KG1 (cell line): ENCODE measurements at places on chromosomes 16 and 17.

DNA sequence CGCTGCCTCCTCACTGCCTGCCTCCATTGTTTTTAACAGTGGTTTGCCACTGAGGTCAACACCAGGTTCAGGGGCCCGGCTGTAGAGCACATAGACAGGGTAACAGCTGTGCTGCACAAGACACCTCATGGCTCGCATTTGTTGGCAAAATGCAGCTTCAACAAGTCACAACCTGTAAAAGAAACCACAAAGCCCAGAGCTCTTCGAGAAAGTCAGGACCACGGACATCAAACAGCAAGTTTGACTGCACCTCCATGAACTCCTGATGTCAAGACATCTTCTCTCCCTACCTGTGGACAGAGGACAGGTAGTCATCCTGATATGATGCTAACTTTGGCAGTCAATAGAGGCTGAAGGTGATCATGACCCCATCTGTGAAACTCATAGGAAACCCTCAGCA lies 142.4 kb upstream of the SOX9 start:
- DNase-seq, result no peak

DNA sequence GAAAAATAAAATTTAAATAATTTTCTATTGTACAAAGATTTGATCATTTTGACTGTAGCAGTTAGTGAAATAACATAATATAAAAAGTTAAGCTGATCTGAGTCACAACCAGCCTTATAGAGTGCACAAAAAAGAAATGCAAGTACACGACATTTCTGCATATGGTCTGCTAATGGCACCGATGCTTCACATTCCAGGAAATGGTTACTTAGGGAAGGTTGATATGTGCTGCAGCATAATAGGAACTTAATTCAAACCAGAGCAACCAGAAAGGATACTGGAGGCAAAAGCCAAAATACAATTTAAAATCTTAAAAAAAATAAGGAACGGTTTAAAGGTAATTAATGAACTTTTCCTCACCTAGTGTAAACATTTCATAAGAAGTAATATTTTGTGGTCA lies 10.0 kb upstream of the CFDP1 start:
- no peak for DNase-seq

- DNase-seq, result no peak
Measured at GRCh38 chr17:65626451-65626850, 65.0 kb upstream of the AXIN2 start.

- DNase-seq, result no peak
Measured at GRCh38 chr16:66574081-66574480, 5.2 kb upstream of the CMTM2 start.

DNA sequence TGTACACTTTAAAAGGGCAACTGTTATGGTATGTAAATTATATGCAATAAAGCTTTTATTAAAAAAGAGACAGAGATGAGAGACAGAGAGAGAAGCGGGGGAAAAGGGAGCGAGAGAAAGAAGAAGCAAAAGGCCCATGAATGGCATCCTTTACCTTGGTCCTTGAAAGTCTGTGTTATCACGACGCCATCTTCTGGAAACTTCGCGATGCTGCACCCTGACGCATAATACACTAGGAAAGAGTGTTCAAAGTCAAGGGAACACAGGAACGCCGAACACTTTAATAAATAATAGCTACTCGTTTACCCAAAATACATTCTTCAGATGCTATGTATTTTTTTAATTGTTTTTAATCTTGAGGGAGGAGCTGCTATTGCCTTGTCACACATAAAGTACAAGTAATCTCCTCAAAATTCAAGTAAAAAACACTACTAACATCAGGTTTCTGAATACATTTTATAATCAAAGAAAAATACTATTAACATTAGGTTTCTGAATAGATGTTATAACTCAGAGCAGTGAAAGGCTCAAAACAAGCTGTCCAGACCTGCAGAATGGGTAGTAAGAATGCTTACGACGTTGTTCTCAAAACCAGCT lies 23.0 kb upstream of the SLC38A8 start:
- DNase-seq, result no peak

- no peak for DNase-seq
Measured at GRCh38 chr16:87077750-87078127, 239.5 kb downstream of the C16orf95 start.

GRCh38 chr16:88783391-88784073 lies 1.5 kb downstream of the PIEZO1 start:
- DNase-seq, result no peak

- no peak for DNase-seq
Measured at GRCh38 chr16:56042416-56042815, 148.9 kb upstream of the GNAO1 start.

GRCh38 chr16:84648595-84649510 lies 542 bp downstream of the KLHL36 start:
- DNase-seq, result no peak

DNA sequence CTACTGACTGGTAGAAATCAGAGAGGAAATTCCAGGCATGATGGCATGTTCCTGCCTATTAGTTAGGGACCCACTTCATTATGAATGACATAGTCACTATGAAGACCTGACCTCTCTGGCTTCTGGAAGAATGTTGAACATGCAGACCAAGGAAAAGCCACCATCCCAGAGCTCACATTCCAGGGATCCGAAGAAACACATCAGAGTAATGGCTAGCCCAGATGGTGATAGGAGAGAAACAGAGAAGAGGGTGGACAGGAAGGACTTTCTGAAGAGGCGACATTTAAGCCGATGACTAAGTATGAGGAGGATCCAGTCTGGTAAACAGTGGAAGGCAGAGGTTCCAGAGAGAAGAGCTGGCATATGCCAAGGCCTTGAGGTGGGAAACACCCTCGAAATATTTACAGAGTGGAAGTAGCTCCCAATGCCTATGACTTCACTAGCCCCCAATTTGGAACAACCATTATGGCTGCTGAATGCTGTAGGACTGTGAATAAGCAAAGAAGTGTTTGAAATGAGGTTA lies 216.2 kb downstream of the RBFOX1 start:
- DNase-seq, result no peak

- no peak for DNase-seq
Measured at GRCh38 chr16:1979271-1980029, 1.8 kb downstream of the NOXO1 start.

DNA sequence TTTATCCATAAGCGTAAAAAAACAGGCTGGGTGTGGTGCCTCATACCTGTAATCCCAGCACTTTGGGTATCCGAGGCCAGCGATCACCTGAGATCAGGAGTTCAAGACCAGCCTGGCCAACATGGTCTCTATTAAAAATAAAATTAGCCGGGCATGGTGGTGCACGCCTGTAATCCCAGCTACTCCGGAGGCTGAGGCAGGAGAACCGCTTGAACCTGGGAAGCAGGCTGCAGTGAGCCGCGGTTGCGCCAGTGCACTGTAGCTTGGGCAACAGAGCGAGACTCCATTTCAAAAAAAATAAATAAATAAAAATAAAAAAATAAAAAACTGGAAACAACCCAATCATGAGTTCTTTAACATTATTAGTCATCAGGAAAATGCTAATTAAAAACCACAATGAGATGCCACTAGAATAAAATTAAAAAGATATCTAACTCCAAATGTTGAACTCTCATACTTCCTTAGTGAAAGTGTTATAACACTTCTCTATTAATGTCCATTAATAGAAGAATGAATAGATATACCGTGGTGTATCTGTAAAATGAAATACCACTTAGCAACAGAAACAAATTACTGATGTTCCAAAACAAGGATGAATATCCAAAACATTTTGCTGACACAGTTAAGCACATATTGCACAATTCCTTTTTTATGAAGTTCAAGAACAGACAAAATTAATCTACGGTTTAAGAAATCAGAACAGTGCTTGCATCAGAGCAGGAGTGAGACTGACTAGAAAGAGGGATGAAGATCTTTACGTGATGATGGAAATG lies 13.1 kb downstream of the MPHOSPH6 start:
- no peak for DNase-seq

DNA sequence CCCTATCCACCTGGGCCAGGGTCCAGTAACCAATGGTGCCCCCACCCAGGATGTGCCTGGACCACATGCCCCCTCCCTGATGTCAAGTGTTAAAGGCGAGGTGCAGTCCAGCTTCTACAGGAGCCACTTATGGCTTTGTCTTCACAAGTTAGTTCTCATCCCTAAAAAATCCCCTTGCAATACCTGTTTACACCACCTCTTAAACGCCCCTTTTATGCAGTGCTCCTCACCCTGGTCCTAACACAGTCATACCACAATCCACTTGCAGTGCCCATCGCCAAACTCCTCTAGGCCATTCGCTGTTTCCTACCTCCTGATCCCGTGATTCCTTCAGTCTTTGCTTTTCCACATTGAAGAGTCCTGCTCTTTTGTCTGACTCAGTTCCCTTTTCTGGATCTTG lies 7.1 kb downstream of the GLYR1 start:
- no peak for DNase-seq

DNA sequence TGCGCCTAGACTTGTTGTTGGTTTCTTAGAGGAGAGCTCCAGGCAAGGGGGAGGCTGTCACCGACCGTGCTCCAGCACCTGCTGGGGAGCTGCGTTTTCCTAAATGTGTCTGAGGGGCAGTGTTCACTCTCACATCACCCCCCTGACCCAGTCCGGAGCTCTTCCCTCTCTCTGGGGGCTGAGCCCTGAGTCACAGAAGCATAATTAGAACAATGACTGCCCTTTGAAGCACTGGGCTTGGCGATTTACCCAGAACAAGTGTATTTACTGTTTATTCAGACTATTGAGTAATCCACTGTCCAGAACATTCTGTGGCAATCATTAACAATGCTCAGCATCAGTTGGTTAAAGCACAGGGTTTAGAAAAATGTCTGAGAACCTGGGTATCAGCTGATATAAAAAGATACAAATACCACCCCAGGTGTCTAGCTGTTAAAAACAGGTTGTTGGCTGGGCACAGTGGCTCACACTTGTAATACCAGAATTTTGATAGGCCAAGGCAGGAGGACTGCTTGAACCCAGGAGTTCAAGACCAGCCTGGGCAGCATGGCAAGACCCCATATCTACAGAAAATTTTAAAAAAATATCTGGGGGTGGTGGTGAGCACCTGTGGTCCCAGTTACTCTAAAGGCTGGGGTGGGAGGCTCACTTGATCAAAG lies 8.1 kb downstream of the CES4A start:
- no peak for DNase-seq

GRCh38 chr16:83443972-83444371 lies 363.8 kb upstream of the HSBP1 start:
- DNase-seq, result no peak

DNA sequence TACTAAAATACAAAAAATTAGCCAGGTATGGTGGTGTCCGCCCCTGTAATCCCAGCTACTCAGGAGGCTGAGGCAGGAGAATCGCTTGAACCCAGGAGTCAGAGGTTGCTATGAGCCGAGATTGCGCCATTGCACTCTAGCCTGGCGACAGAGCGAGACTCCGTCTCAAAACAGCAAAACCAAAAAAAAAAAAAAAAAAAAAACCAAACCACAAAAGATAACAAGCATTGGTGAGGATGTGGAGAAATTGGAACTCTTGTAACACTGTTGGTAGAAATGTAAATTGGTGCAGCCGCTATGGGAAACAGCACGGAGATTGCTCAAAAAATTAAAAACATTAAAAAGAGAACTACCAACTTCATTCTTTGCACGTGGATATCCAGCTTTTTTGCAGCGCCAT lies 119.4 kb downstream of the OR1D5 start:
- no peak for DNase-seq

- no peak for DNase-seq
Measured at GRCh38 chr16:30139583-30140481, 16.8 kb upstream of the MAPK3 start.

- DNase-seq, result no peak
Measured at GRCh38 chr16:29891525-29892457, 7.6 kb downstream of the SEZ6L2 start.

- DNase-seq, result no peak
Measured at GRCh38 chr17:62819511-62820221, 11.6 kb upstream of the MARCHF10 start.
